Cortex of kidney (tissue), 1 donor: ENCODE measurements at places on chromosomes 2 and 18.

DNA sequence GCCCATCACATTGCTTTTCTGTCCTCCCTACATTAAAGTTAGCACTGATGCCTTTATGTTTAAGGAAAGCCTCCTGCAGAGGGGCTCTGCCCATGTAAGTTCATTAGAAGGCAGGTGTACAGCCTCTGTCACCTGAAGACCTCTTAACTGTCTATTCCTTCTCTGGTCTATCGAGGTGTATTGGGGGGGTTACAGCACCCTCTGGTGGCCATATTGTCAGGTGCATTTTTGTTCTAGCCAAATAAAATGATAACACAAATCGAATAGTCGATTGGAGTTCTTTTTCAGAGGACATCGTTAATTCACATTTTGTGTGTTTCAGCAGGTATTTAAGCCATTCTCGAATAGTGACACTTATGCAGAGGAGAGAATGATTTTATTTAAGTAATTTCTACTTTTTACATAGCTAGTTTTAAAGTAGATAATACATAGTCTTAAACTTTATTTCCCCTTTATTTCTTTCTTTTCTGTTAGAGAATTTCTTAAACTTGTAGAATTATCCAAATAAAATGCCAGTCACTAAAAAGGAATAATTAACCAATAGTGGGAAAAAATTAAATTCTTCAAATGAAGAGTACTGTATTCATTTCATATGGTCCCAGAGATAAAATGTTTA, 136.8 kb downstream of the NEDD4L start:
- no peak for DNase-seq

DNA sequence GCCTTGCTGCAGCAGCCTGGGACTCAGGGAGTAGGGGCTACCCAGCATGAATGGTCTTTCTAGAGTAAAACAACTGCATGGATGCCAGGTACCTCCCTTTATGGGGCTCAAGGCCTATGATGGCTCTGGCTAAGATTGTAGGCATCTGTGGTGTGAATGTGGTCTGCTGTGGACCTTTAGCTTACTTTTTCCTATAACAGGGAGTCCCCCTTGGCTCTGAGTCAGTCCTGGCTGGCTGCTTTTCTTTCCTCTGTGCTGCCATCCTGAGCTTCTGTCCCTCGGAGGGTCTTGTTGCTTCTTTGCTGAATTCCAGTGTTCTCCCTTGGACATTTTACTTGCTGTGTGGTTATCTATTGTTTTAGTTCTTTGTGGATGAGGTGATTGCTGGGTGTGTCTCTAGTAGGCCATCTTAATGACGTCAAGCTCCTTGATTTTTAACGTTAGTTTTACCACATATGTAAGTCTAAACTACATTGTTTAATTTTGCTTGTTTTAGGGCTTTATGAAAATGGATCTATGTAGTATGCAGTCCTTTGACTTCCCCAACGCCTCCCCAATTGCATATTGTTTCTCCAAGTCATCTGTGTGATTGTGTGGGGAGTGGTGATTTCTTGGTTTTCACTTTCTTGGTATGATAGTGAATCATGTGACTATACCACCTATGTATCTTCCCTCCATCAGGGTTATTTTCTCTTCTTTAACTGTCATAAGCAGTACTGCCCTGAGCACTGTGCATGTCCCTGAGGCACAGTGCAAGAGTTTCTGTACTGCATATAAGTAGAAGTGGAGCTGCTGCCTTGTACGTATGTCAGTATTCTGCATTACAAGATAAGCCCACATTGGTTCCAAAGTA, 92.4 kb downstream of the NCK2 start:
- no peak for DNase-seq

DNA sequence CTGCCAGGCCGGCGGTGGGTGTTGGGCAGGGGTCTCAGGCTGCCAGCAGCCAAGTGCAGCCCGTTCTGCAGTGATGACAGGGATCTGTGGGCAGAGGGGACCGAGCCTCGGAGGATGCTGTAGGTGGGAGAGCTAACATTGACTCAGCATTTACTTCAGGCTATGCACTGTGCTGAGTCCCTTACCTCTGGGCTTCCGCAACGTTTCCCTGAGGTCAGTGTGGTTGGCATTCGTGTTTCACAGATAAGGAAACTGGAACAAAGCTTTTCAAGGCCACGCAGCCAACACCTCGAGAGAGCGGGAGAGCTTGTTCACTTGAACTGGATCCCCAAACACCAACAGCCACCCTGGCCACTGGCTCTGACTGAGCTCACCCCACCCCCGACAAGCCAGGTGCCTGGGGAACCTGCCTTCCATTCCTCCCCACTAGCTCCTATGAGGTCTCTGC, 839 bp upstream of the GPR148 start:
- no peak for DNase-seq

GRCh38 chr2:57558312-57558711, 488.3 kb upstream of the VRK2 start:
- no peak for DNase-seq

- DNase-seq, result no peak
Measured at GRCh38 chr2:212893216-212893615, 258.2 kb downstream of the IKZF2 start.

- DNase-seq, result no peak
Measured at GRCh38 chr2:86791573-86791972, 860 bp upstream of the CD8A start.
